Fibroblast of skin of left quadriceps (primary cell): ENCODE measurements at places on chromosomes 2 and 18.

GRCh38 chr2:102801098-102801718, 39.4 kb downstream of the TMEM182 start:
- DNase-seq: no peak

DNA sequence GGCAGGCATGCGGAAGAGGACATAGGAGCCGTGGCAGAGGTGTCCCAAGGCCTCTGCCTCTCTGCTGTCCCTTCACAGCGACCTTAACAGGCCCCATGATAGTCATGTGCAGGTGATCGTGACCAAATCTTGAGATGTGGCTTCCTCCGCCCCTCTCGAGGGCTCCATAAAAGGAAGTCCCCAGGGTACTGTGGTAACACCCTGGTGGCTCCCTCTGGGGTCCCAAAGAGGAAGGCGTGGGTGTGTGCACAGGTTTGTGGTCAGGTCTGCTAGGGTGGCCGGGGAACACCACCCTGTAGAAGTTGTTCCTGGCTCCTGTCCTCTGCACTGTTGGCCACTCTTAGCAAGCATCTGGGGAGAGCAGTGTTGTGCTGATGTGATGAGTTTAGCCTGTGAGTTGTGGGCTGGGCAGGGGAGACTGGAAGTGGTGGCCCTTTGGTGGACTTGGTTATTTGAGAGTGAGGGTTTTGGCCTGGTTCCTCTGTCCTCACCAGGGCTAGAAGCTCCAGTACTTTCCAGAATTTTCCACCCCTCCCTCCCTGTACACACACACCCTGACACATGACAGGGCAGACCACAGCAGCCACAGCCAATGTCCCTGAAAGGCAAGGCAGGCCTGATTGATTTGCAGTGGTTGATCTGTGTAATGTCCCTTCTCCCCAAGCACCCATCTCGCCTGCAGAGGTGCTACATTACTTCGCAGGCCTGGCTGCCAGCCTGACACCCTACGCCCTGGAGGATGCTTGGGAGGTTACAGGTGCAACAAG, 68.9 kb upstream of the BOD1L2 start:
- no peak for DNase-seq

- DNase-seq: peak; percentile 93
Observed at GRCh38 chr2:233982421-233983121, 65.4 kb downstream of the TRPM8 start.

DNA sequence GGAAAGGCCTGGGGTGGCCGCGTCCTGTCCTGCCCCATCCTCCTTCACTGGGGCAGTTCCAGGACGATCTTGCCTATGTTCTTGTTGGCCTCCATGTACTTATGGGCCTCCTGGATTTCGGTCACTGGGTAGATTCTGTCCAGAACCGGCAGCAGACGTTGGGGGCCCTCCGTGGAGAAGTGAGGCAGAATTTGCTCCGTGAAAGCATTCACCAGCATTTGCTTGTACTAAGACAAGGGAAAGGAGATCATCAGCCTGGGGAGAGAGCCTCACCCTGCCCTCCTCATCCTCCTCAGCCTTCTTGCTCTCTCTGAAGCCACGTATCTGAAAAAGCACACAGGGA, 1.4 kb upstream of the SF3B6 start:
- no peak for DNase-seq

DNA sequence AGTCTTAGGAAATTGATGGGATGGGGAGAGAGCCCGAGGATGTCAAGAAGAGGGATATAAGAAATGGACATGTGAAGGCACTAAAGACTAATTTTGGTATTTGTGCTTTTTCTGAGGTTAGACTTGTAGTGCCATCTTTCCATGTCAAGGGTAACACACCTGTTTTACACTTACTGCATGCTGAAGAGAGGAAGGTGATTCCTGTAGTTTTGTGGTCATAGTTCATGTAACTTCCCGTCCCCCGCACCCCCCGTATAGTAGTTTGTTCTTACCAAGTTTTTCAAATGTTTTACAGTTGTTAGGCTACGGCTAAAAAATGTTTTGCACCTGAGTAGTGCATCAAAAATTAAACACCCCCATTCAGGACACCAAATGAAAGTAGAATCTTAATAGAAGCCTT, 73.8 kb downstream of the CLIP4 start:
- no peak for DNase-seq

DNA sequence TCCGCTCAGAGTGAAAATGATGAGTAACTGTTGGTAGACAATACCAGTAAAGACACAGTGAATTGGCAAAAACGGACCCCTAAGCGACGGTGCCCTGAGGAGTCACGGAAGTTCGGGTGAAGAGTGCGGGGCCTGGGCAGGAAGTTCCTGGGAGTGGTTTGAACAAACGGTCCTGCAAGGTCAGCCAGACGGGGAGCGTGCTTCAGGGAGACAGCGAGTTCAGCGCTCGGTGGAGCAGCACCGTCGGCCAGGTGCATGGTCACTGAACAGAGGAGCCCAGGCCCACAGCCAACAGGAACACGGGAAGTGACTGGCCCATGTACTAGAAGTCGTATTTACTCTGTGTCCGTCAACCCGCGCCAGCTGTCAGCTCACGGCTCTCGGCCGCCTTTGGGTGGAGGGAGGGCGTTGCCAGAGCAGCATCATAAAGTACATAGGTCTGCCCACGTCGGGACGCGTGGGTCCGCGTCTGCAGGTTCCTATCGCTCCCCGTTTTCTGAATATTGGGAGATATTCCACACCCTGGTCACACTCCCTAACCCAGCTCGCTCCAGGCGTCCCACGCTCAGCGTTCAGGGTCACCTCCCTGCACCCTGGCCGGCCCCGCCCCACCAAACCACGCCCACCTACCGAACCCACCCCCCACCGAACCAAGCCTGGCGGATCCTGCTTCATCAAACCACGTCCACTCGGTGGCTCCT, 75.6 kb upstream of the UXS1 start:
- no peak for DNase-seq

DNA sequence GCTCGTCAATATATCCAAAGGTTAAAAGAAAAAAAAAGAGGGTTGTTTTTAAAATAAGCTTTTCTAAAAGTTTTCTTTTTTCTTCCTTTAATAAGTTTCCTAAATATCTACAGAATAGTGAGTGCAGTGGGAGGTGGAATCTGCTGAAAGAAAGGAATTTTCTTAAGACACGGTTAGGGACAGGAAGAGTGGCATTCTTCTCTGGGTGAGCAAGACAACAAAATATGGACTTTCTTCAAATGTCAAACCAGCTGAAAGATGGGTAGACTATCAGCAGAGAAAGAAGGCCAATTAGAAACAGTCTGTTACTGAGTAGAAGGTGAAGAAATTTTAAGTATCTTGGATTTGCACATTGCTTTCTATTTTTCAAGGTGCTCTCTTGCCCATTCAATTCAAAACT, 222.7 kb upstream of the PIK3C3 start:
- no peak for DNase-seq

- no peak for DNase-seq
Observed at GRCh38 chr2:102050854-102051391, 59.2 kb downstream of the IL1R2 start.

GRCh38 chr2:20706786-20707185, 39.8 kb downstream of the GDF7 start:
- DNase-seq: no peak
